ENCODE measurements at places on chromosomes 2 and 18.

DNA sequence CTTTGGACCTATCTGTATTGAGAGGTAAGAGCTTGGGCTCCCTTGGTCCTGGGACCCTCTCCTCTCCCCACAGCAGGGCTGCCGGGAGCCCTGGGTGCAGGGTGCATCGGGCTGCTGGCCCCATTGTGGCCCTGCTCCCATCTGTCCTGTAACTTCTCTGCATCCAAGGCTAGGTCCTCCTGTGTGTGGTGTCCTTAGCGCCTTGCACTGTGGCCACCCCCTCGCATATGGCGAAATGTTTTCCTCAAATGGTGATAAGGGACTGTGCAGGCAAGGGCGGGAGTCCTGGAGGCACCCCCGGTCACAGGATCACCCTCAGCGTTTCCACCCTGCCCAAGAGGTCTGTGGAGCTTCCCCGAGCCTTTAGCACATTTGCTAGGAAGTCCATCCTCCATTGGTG lies 208.2 kb downstream of the SH3RF3 start:
- no peak for DNase-seq

GRCh38 chr18:13539843-13540476 lies 186.4 kb downstream of the FAM210A start:
- no peak for DNase-seq

DNA sequence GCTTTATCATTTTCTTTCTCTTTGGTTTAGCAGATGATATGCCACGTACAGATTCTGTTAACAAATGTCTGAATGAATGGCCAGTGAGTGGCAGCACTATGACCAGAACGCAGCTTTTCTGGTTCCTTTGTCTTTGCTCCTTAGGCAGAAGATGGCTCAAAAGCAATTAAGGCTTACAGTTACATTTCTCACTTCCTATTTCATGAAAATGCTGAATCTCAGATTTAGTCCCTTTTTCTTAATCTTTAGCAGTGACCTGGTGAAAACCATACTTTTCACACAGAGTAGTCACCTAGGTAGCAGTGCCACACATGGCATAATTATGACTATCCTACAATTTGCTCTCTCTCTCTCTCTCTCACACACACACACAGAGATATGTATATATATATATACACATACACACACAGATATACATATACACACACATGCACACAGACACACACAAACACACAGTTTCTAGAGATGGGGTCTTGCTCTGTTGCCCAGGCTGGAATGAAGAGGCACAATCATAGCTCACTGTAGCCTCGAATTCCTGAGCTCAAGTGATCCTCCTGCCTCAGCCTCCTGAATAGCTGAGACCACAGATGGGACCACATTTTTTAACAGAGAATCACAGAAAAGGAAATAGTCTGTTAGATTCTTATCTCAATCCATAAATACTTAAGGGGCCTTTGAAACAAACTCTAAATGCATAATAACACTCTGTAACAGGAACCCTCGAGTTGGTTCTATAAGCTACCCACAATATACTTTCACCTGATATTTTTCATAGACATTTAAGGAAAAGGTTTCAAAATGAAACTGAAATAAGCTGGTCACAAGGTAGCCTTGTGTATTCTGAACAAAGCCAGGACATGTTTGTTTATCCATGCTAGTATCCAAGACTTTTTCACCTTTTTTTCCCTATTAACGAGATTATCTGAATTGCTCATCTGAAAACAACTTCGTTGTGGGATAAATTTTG lies 11.6 kb downstream of the PDE6D start:
- no peak for DNase-seq

GRCh38 chr2:5683471-5683870 lies 8.7 kb upstream of the SOX11 start:
- DNase-seq = no peak

- no peak for DNase-seq
Measured at GRCh38 chr2:128513116-128513960, 194.7 kb upstream of the HS6ST1 start.

GRCh38 chr2:81436256-81436655 lies 1131.7 kb upstream of the LRRTM1 start:
- no peak for DNase-seq

GRCh38 chr2:107267086-107267485 lies 381.1 kb upstream of the ST6GAL2 start:
- no peak for DNase-seq

DNA sequence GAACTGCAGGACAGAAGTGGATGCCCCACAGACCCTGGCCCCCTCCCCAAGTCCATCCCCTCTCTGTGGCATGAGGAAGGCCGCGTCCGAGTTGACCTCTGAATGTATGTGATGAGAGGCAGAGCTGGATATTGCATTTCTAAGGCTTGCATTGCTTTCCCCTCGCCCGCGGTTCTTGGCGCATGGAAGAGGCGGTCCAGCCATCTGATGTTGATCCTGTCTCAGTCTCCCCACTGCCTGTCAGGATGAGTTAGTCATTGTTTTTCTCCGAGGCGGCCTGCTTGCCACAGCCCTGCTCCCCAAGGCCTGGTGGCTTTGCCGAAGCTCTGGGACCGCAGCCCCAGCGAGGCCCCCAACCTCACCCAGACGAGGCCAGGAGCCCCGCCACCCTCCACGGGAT lies 88.6 kb downstream of the SMAD7 start:
- DNase-seq = no peak

DNA sequence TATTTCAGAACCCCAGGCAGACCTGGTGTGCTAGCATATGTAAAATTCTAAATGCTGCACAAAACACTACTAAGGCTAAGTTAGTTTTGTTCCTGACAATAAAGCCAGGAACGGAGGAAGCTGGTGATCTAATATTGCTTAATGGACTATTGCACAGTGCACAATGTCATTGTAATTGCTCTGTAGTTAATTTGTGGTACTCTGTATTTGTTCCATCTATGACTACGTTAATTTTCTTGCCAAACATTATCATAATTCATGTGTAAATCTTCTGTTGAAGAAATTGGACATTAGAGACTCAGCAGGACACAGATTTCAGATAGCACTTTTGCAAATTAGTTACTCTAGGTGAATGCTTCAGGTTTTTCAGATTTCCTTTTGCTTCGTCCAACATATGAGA lies 232.3 kb downstream of the RIT2 start:
- no peak for DNase-seq

GRCh38 chr2:72744049-72744448 lies 81.8 kb downstream of the EXOC6B start:
- no peak for DNase-seq

DNA sequence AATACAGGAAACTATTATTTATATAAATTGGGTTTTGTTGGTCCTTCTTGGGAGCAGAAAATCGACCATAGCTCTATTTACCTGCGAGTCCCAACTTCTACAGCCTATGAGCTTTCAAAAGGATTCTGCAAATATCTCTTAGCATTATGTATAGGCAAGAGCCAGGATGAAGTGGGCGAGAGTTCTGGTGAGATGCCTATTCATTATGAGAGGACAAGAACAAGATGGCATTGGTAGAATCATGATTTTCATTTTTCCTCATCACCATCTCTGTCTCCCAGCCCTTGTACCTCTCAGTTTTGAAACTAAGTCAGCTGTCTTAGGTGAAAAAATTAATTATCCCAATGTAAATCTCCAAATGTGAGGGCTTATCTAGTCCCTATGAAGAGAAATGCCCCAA lies 25.0 kb downstream of the WIPF1 start:
- no peak for DNase-seq

GRCh38 chr2:18133310-18133709 lies 254.8 kb downstream of the KCNS3 start:
- DNase-seq = no peak

- DNase-seq = peak; percentile 29
Measured at GRCh38 chr2:227884511-227884947, 13.1 kb downstream of the DAW1 start.

DNA sequence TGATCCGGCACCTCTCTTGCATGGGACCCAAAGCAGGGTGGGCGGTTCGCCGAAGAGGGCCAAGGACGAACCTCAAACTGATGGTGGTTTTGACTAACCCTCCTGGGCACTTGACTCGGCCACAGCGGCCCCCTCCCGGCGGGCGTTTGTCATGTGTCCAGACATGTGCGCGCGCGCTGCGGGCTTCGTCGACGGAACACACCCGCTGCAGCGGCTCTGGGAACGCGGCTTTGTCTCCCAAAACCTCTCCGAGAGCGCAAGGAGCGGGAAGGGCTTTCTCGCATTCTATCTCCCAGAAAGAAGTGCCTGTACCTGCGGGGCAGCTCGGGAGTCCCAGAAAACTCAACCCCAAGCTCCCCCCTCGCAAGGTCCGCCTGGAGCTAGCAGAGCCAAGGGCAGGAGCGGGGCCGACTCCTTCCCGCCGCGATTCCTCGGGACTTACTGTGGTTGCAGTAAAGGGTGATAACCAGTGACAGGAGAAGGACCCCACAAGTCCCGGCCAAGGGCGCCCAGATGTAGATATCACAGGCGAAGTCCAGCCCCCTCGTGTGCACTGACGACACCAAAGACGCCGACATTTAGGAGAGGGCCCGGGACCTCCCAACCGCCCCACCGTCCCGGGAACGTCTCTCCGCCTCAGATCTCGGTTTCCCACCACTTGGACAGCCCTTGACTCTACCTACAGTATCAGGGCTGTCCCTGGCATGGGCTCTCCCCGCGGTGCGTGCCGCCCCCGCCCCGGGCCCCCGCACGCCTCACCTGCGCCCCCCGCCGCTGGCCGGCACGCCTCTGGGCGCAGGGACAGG lies 1.6 kb downstream of the CD8A start:
- DNase-seq = no peak

DNA sequence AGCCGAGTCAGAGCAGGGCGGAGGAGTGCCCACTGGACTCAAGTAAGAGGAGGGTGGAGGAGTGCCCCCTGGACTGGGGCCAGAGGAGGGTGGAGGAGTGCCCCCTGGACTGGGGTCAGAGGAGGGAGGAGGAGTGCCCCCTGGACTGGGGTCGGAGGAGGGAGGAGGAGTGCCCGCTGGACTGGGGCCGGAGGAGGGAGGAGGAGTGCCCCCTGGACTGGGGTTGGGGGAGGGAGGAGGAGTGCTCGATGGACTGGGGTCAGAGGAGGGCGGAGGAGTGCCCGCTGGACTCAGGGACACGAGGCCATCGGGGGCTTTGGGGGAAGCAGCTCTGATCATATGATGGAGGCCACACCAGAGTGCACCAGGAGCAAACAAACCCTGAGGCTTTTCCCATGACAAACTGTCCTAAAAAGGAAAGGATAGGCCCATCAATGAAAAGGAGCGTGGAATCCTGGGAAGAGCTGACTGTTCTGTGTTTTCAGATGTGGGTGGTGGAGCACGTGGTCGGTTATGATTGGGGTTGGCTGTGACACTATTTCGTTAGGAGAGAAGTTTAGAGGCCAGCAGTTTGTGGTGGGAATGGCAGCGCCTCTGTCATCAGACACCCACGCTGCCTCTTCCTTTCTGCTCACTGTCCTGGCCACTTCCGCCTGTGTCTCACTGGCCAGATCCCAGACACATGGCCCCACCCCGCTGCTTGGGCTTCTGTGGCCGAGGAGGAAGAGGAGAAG lies 24.5 kb upstream of the HPCAL1 start:
- DNase-seq = no peak

DNA sequence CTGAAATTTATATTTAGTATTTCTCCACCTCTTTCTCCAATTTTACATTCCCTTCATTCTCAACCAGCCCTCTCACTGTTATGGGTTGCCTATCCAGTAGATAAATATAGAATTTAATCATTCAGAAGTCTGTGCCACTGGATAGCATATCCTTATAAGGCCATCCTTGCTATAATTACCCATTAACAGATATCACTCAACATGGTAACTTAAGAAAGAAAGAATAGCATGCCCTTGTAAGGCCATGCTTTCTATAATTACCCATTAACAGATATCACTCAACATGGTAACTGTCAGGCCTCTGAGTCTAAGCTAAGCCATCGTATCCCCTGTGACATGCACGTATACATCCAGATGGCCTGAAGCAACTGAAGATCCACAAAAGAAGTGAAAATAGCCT lies 1137.4 kb upstream of the FAM98A start:
- no peak for DNase-seq
